ENCODE measurements at places on chromosomes 4 and X.

DNA sequence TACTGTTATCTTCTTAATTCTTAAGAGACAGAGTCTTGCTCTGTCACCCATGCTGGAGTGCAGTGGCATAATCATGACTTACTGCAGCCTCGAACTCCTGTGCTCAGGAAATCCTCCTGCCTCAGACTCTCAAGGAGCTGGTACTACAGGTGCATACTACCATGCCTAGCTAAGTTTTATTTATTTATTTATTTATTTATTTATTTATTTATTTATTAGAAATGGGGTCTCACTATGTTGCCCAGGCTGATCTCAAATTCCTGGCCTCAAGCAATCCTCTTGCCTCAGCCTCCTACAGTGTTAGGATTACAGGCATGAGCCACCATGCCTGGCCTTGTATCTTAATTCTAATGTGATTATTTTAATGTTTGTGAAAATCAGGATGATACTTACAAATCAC is 125.6 kb downstream of the THOC2 start:
- DNase-seq = no peak
- no peaks in the 10 kb centered on the region for H3K27me3 ChIP-seq
- H3K4me1 ChIP-seq = no peaks in the 10 kb centered on the region
- peaks cover 50% of the 10 kb centered on the region for H3K36me3 ChIP-seq
- no peak overlapping the region for H3K27ac ChIP-seq

DNA sequence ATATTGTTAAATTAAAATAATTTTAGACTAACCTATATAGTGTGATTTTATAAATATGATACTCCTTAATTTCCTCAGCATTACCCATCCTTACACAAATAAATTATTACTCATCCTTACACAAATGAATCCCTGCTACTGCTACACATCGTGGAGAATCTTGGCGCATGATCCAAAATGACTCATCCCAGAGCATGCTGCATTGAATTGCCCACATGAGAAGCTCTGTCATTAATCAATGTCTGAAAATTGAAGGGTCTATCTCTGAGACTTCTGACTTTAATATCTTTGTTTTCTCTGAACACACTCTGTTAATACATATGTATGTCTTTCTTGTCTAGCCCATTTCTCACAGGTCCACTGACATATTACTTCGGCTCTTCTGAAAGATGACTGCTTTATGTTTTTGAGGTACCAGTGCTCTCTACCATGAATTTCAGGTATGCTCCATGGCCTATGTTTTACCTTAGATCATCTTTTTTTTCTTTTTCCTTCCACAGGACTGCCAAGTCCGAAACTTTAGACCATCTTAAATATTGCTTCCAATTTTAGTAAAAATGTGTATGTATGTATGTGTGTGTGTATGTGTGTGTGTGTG is 15.7 kb upstream of the DUSP21 start:
- no peak overlapping the region for H3K4me3 ChIP-seq
- no peaks in the 10 kb centered on the region for H3K27me3 ChIP-seq
- H3K36me3 ChIP-seq = no peaks in the 10 kb centered on the region
- no peak for DNase-seq

DNA sequence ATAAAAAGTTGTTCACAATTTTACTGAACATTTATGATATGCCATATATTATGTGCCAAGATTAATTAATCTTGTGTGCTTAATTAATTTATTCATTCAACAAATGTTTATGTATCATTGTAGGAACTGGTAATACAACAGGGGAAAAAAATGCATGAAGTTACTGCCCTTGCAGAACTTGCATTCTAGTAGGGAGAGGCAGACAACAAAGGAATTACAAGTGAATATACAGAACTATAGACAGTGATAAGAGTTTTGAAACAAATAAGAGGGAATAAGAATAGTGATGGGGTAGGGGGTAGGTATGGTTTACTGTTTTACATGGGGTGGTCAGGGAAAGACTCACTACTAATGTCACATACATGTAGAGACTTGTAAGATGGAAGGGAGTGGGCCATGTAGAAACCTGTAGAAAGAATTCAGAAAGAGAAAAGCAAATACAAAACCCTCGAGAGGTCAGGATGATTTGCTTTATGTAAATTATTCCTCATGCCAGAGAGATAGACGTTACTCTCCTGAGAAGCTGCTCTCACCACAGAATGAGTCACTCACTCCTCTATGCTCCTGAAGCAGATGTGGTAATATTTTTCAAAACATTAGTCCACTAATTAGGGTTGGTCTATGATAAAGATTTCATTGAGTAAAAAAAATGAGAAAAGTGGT is 855.0 kb upstream of the GRID2 start:
- no peaks in the 10 kb centered on the region for H3K36me3 ChIP-seq
- no peak overlapping the region for H3K27ac ChIP-seq
- no peak for DNase-seq
- H3K27me3 ChIP-seq = no peaks in the 10 kb centered on the region

DNA sequence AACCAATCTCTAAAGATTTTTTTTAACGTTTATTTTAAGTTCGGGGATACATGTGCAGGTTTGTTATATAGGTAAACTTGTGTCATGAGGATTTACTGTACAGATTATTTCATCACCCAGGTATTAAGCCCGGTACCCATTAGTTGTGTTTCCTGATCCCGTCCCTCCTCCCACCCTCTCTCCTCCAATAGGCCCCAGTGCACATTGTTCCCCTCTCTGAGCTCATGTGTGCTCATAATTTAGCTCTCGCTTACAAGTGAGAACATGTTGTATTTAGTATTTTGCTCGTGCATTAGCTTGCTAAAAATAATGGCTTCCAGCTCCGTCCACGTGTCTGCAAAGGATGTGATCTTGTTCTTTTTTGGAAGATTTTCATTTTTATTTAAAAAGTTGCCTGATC is 2309.4 kb upstream of the AGA start:
- no peak overlapping the region for H3K4me3 ChIP-seq
- no peaks in the 10 kb centered on the region for H3K4me1 ChIP-seq
- no peaks in the 10 kb centered on the region for H3K36me3 ChIP-seq
- H3K27me3 ChIP-seq = no peaks in the 10 kb centered on the region
- no peak overlapping the region for H3K27ac ChIP-seq
- no peak for DNase-seq

DNA sequence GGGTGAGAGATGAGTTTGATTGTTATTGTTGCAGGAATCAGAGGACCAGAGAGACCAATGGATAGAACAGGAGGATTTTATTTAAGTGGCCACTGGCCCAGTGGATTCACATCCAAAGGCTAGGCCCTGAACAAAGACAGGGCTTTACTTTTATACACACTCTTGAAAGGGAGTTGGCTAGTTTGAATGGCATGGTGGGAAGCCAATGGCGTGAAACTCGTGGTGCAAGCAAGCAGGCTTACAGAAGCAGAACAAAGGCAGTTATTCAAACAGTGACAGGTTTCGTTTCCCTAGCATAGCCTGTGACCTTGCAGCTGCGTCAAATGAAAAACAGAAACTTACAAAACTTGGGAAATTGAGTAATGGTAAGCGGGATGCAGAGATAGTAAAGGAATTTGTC is 110.2 kb upstream of the PRDX4 start:
- no peak overlapping the region for H3K27ac ChIP-seq
- H3K36me3 ChIP-seq = no peaks in the 10 kb centered on the region
- no peak for DNase-seq
- no peaks in the 10 kb centered on the region for H3K4me1 ChIP-seq
- no peaks in the 10 kb centered on the region for H3K27me3 ChIP-seq

Measured in activated T-helper 2 cell treated with anti-CD3 and anti-CD28 coated beads, Interferon-gamma antibody, Interleukin-2, Interleukin-4, amounts not matched to agents 10 μg/mL and 5 μg/mL and 100 μg/mL, durations not matched to agents 14 hours and 24 hours and 36 hours (primary cell).